Activated effector memory CD4-positive, alpha-beta T cell treated with Interleukin-2 at 50 U/mL for 16 hours (primary cell): ENCODE measurements at places on chromosomes 2 and 18.

GRCh38 chr2:176763851-176764404 is 448.7 kb upstream of the HNRNPA3 start:
- no peak for DNase-seq

- no peak for DNase-seq
Observed at GRCh38 chr18:45462179-45462578, 153.1 kb upstream of the SLC14A2 start.

- DNase-seq: no peak
Observed at GRCh38 chr2:104431701-104432121, 422.2 kb upstream of the POU3F3 start.

- DNase-seq: no peak
Observed at GRCh38 chr2:17059458-17059857, 393.8 kb upstream of the CYRIA start.

DNA sequence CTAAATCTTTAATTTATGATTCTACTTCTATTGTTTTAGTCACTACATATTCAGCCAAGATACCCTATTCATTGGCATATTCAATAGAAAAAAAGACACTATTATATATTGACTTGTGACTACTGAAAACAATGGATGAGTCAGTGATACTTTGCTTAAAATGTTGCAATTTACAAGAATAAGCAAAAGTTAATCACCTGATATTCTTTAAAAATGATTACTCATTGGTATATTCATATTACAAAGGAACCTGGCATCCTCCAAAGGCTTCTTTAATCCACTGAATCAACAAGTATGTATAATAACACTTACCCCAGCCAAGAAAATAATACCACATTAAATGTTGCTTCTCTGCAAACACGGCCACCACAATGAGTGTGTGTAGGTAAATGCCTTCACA is 87.8 kb downstream of the CALCRL start:
- DNase-seq: no peak

DNA sequence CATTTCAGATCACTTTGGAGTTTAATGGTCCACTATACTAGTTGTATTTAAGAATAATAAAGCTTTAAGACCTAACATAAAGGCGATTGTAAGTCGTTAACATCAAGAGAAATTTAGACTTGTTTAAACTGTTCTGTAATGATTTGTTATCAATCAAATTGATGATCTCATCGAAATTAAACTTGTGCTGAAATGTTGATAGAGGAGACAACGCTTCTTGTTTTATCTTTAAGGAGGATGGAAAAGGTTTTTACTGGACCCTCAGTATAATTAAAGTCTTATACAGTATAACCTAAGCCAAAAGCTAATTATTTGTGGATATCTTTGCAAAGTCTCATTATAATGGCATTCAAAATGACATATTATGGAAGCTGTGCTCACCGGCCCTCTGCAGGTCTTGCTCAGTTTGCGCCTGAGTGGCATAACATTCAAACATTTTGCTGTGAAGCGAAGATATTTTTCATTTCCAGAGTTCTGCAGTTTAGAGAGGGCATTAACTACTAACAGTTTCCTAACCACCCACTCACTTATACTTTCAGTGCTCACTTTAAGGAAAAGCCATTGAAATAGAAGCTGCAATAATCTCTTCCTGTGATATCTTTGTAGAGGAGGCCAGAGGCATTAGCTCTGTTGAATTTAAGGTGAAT is 1.4 kb upstream of the SERTAD2 start:
- no peak for DNase-seq

DNA sequence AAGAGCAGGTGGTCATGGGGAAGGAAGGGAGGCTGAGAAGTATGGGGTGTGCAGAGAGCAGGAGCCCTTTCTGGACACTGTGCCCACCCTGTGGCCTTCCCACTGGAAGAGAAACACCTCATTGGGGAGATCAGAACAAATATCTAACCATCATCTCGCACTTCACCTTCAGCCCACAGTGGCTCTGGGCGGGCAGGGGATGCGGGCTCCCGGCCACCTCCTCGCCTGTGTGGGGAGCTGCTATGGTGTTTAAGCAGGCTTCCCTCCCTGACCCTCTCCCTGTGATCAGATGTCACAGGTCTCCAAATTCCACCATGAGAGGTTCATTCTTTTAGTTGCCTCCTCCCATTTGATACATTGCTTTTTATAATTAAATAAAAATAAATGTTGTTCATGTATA is 5.0 kb downstream of the FBLN7 start:
- DNase-seq: no peak

DNA sequence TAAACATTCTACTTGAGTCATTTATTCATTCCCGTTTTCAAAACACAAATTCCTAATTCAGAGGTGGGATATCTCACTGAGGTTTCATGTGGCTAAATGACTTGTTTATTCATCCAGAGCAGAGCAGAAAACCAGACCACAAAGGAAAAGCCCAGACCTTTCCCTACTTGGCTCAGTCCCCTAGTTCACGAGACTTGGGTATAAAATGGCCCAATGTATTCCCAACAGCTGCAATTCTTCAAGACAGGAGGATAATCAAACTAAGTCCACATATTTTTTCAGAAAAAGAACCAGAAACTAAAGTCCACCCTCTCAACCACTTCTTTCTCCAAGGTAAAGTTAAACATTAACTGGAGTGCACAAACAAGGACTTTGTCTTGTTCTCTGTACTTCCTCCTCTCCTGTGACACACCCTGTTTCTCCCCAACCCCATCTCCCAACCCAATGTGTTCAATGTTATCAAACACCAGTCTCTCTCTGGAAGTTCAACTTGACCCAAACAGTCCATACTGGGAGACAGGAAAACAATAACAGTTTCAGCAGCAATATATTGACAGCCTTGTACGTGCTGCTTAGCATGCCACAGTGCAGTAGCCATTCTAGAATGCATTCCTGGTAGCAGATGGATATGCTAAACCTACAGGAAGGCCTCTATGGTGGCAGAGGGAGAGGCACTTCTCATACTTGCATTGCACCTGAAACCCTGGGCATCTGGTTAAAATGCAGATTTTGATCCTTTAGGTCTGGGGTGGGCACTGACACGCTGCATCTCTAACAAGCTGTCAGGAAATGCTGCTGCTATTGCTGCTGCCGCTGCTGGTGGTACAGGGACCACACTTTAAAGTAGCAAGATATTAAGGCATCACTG is 110.7 kb downstream of the INO80D start:
- DNase-seq: no peak

DNA sequence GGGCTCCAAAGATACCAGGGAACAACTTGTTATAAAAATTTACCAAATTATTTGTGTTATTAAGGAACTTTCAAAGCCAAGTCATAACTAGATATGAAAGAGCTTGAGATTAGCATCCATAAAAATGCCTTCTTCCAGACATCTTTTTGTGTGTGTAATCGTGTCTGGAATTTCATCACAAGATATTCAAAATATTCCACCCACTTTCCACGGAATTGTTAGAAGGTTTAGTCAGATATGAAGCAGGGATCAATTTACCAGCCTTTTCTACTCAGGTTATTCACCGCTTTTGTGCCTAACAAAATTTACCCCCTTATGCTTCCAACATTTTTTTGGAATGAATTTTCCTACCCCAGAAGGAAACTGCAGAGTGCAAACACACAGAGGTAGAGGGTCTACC is 130.2 kb upstream of the ACVR2A start:
- DNase-seq: no peak

DNA sequence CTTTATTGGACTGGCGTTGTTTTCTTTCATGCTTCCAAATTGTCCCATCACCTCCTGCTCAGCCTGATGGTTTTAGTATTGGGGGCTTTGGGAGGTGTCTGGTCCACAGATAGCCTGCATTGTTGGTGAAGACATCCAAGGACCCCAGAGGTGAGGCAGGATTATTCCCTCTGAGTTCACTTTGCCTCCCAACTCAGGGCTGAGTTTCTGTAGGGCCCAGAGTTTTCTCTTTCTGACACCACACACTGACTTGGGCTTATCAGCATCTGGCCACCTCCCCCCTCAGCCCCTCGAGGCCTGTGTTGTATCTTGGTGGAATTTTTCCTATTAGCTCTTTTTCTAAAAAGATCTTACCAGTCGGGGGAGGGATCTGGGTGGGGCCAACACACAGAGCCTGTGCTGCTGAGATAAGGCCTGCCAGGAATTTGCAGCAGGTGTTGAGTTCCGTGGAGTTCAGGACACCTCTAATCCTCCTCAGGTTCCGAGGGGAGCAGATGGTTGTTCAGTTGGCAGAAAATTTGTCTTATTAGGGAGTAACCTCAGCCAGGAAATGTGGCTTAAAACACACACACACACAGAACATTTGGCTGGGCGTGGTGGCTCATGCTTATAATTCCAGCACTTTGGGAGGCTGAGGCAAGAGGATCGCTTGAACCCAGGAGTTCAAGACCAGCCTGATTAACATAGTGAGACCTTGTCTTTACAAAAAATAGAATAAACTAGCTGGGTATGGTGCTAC is 7.3 kb downstream of the EMILIN2 start:
- no peak for DNase-seq

DNA sequence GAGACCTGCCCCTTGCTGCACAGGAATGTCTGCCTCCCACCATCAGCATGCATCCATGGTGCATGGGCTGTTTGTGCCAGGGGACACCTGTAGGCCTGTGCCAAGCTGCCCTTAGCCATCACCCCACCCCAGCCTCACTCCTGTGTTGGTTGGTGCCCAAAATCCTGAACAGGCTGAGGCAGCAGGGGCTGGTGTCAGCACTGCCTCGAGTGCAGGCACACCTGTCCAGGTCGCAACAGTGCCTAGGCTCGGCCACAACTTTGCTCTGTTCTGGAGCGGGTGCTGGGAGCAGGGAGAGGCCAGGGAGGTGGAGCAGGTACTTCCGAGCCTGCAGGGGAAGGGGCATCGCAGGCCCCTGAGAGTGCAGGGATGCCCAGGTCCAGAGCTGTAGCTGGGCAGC is 69.1 kb downstream of the SRBD1 start:
- DNase-seq: no peak

DNA sequence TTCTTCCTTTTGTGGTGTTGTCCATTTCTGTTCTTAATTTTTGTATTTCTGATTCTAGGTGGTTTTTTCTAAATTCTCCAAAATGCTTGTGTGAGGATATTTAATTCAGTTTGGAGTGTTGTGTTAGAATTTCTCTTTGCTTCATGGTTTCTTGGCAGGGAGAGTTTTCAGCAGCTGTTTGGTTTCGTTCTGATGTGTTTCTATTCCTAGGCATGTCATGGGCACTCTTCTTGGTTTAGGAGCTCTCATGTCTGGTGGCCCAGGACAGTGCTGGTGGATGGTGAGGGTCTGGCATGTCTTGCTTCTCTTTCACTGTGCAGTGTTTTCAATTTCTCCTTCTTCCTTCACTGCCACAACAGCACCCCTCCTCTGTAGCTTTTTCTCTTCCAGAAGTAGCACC is 52.9 kb downstream of the OSBPL6 start:
- DNase-seq: no peak

GRCh38 chr2:3460831-3461800 is 58.2 kb downstream of the ADI1 start:
- DNase-seq: no peak

DNA sequence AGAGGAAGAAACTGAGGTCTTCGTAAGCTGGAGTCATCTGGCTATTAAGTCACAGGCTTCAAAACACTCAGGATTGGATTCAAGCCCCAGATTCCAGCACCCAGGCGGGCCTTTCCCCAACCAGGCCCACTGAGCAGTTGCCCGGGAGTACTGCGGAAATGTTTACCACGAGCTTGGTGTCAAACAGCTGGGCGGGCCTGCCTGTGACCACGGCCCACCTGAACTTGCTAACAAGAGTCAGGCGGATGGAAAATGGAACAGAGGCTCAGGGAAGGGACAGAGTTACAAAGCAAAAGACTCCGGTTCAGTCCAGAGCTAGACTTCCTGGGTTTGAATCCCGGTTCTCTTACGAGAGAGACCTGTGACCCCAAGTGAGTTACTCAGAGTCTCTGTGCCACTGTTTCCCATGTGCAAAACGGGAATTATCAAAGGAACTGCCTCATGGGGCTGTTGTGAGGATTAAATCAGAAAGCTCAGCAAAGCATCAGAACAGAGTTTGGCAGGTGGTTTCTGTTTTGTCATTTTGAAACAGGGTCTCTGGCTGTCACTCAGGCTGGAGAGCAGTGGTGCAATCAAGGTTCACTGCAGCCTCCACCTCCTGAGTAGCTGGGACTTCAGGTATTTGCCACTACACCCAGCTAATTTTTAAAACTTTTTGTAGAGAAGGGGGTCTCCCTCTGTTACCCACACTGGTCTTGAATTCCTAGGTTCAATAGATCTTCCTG is 49.0 kb upstream of the TFCP2L1 start:
- no peak for DNase-seq

DNA sequence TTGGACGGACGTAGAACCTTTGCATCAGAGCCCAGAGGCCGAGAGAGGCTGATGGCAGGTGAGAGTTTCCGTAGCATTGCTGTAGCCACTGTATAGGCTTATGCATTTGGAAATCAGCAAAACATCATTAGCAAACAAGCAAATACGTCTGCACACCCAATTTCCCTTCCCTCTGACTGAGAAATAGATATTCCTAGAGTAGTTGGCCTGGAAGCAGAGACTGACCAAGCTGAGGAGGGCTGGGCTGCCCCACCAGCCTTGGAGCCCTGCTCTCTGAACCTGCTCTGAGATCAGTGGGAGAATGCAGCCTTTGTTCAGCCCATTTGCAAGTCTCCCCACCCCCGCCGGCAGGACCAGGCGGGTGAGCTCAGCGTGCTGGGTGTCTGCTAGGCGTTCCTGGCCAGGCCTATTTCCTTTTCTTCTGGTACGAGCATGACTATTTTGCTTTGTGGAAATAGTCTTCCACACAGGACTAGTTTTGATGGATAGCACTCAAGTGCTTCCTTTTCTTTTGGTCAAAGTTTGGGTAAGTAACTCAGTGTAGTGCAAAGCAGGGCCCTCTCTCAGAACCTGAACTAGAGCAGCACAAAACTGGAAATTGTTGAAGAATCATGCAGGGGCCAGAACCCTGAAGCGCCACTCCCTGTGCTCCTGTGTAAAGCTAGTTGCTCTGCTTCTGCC is 21.9 kb upstream of the RNF149 start:
- peak; percentile 27 for DNase-seq

DNA sequence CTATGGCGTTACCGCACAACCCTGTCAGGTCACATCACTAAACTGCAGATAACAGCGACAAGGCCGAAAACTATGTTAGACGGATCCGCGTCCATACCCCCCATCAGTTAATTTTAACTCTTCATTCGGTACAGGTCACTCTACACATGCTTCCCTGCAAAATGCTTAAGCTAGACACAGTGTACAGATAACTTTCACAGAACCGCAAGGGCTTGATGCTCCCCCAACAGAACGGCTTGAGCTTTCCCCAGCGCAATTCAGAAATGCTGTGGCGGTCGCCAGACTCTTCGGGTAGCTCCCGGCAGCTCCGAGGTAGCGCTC is 283 bp upstream of the RBBP8 start:
- no peak for DNase-seq

GRCh38 chr2:203586696-203587095 is 51.6 kb upstream of the RAPH1 start:
- DNase-seq: no peak

- DNase-seq: no peak
Observed at GRCh38 chr2:187138265-187138664, 289.3 kb upstream of the ZSWIM2 start.
